AML-193 (cell line): ENCODE measurements at places on chromosomes 5 and 9.

DNA sequence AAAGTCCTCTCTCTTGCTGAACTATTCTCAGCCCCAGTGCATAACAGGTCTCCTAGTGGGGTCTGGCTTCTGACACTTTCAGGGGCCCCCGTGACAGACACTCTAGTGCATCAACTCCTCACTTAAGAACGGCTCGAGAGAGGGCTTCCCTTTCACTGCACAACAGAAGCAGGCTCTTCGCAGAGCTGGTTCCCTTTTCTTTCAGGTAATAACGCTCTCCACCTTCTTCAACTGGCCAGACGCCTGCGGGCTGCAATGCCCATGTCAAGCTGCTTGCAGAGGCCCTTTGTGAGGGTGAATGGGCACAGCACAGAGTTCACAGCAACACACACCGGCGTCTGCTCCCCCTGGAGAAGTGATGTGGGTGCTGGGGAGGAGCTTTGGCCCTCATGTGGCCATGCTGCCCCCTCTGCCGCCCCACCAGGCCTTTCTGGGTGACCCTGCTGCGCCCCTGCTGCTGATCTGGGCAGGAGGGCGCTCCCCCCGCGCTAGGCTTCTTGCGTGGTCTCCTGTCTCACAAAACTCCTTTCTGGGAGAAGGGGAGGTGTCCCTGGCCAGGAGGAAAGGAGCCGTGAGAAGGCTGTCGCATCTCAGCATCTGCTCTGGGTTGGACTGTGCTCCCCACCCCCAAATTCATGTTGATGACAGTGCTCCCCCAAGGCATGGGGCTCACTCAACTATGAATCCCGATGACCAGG lies 2.4 kb downstream of the MRPL36 start:
- no peak for DNase-seq

DNA sequence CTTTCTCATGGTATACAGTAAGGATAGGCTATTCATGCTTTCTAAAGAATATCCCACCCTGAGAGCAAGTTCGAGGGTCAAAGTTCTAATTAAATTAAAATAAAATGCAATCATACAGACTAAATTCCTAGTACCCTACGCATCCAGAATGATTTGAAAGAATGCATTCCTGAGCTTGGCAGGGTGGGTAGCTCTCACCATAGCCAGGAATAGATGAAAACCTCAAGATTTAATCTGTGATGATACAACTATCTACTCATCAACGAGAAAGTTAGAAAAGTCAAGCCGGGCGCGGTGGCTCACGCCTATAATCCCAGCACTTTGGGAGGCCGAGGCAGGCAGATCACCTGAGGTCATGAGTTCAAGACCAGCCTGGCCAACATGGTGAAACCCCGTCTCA lies 32.3 kb downstream of the SERINC5 start:
- no peak for DNase-seq

- DNase-seq = no peak
These were observed 47.5 kb downstream of the DUSP1 start for GRCh38 chr5:172723508-172723907.

- no peak for DNase-seq
These were observed 90.9 kb upstream of the PHYKPL start for GRCh38 chr5:178323541-178323865.

GRCh38 chr9:35618854-35619799 lies 914 bp upstream of the CD72 start:
- DNase-seq = no peak

DNA sequence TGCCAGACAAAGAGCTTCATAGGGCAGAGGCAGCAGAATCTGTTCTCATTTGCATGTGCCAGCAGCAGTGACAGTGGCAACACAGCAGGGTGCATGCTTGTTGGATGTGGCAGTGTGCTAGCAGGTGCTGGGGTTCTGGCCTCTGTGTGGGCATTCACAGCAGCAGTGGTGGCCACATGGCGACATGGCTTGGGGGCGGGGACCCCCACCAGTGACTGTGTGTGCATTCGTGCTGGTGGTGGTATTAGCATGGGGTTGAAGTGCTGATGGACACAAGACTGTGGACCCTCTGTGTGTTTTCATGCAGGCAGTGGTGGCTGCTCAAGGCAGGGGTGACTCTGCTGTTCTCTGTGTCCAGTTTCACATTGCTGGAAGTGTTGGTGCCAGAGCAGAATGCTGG lies 183.2 kb upstream of the PDE4D start:
- no peak for DNase-seq

GRCh38 chr5:149873896-149874295 lies 70.7 kb downstream of the PDE6A start:
- no peak for DNase-seq

- no peak for DNase-seq
These were observed 124.9 kb upstream of the GRHPR start for GRCh38 chr9:37297592-37297991.

GRCh38 chr9:111094433-111094924 lies 56.2 kb upstream of the LPAR1 start:
- DNase-seq = peak; percentile 19

DNA sequence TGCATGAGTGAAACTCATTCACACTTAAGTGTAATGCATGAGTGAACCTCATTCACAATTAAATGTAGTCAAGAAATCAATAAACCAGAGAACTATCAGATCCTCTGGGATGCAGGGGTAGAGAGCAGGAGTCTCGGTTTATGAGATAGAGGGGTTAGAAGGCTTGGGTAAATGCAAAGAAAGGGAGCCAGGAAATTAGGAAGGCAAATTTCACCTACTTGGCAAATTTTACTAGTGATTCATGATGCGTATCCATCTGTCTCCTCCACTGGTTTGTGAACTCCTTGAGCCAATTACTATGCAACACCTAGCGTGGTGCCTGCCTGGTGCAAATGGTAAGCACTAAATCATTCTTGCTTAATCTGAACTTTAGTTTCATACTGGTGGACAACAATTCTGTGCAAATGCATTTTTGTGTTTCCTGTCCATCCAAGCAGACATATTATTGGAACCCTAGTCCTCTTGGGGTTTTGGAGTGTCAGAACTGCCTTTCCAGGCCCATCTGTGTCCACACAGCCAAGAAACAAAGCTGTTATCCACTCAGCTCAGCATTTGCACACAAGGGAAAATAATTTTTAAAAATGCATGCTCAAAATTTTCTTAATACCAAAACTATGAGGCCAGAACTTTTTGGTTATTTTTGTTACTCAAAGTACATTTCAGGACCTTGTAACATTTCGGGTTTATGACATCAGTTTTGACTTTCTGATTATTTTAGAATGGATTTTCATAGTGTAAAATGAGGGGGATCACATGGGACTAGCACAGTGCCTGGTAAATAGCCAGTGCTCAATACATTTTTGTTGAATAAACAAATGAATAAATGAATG lies 5.2 kb downstream of the HAPLN1 start:
- DNase-seq = no peak

DNA sequence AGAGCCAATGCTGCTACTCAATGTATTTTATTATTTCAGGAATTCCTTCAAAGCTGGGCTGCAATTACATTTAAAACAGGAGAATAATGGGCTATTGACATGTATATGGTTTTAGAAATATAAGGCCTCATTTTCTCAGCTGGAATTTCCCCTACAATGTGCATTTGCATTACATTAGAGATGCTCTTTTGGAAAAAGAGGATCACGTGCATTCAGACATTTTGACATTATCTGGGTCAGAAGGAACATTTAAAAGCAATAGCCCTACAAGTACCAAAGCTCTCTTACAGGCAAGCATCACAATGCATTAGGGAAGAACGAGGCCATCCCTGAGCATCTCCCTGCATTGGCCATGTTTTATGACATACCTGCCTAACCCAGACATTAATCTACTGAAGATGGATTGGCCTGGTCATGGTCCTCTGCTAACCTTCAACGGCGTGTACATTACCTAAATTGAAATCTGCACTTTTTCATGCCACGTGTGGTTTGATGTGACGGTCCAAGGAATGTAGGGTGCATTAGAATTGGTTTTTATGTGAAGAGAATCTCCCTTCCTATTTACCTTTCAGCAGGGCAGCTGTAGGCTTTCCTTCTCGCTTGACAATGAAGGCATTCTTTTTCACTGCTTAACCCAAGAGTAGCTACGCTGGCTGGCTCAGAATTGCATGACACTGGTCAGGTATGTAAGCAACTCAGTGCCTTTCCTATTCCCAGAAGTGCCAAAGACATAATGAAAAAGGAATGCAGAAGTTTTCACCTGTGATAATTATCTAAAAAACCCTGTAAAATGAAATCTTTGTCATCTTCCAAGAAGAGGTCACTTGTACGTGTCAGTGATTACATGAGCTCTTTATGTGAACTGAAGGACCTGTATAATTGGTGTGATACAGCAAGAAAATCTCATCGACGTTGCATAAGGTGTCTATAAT lies 212.3 kb upstream of the MPDZ start:
- DNase-seq = no peak

DNA sequence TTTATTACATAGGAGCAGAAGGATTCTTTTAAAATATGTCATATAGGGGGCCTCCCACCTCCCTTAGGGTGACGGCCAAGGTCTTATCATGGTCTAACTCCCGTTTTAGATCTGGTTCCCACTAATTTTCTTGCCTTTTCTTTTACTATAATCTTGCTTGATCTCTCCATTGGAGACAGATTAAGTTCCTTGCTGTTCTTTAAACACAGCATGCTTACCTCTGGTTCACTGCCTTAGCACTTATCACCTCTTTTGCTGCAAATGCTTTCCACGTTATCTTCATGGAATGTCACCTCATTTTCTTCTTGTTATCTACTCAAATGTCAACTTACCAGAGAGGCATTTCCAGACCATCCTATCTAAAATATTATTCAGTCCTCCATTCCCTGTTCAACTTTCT lies 1047.6 kb downstream of the TLE4 start:
- no peak for DNase-seq

GRCh38 chr5:74143721-74144330 lies 496.7 kb downstream of the ENC1 start:
- no peak for DNase-seq

DNA sequence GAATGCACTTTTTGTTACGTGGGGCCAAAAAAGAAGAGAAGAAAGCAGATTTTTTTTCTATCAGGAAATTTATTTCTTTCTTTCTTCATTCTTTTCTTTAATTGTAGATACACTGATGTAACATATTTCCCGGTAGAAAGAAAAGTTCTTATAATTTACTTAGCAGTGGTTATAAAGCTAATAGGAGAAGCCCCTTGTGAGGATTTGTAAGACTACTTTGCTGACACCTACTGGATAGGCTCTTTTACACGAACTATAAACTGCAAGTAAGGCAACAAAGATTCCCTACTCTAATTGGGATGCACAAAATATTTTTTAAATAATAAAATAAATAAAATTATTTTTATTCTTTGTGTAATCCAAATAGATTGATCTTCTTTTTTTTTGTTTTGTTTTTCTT lies 284.4 kb downstream of the DNAH5 start:
- DNase-seq = no peak

GRCh38 chr5:105836268-105836667 lies 1834.5 kb downstream of the EFNA5 start:
- DNase-seq = no peak

GRCh38 chr5:132483101-132483500 lies 7.5 kb downstream of the IRF1 start:
- no peak for DNase-seq

DNA sequence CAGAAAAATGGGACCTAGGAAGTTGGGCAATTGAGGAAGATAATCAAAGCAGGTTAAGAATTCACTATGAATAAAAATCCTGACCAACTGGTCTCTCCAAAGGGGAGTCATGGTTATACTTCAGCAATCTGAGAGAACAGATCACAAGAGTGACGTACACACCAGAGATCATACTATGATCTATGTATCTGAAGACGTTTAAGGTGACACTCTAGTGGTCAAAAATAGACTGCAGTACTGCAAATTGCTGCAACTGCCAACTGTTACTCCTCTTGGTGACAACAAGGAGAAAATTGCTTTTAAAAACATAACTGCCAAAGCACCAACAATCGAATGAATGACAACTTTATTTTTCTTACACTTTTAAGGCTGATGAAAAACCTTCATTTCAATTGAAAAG lies 4.9 kb downstream of the AK6 start:
- DNase-seq = peak; percentile 27

GRCh38 chr5:175740014-175740413 lies 82.1 kb downstream of the HRH2 start:
- DNase-seq = no peak

DNA sequence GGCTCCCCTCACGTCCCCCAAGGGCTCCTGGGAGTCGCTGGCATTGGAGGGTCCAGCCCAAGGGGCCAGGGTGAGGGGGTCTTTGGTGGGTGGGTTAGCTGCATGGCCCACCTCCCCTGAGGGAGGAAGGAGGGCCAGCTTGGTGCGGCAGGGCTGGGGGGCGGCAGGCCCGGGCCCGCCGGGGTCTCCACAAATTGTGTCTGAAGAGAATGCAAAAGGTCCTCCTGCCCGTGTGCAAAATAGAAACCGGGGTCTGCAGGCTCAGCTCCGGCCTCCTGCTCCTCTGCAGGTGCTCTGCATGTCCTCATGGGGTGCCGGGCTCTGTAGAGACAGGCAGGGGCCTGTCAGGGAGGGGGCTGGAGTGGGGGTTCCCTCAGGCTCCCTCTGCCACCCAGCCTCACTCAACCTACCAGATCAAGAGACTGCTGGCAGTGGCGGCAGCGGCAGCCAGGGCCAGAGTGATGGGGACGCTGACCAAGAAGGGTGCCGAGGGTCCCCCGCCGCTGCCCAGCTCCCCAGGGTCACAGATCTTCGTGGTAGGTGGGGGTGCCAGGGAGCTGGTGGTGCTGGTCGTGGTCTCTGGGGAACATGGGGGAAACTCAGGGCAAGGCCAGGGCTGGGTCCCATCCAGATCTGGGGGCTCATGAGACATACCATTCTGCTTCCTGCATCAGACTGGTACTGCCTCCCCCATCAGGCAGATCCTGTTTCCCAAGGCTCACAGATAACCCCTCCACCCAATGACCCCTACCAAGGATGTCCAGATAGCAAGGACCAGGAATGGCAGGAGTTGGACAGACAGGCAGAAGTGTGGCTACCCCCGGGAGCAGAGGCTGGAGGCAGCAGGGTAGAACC lies 29.2 kb upstream of the ENHO start:
- DNase-seq = no peak

DNA sequence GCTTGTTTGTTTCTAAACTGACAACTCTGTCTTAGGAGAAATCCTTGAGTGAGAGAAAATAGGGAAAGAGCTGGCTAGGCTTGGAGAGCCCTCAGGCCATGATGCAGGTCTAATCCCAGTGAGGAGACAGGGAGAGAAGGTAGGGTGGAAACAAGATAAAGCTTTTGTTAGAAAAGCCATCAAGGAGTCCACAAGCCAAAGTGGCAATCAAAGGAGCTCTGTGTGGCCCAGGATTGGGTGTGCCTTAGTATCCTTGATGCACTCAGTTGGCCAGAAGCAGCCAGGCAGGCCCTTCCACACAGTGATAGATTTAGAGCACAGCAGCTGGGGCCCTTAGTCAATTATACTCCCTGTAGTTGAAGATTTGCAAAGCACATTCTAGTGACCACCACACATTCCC lies 73.9 kb downstream of the ALDH7A1 start:
- no peak for DNase-seq

- no peak for DNase-seq
These were observed 41.3 kb downstream of the CAVIN4 start for GRCh38 chr9:100619194-100619593.
